ENCODE measurements at places on chromosomes 11 and 22.

GRCh38 chr11:124865902-124866851 lies 945 bp downstream of the ROBO3 start:
- DNase-seq: no peak

- DNase-seq: no peak
Measured at GRCh38 chr22:38088629-38089473, 4.9 kb upstream of the SLC16A8 start.

GRCh38 chr22:39184586-39185577 lies 32.4 kb upstream of the CBX7 start:
- no peak for DNase-seq

- no peak for DNase-seq
Measured at GRCh38 chr22:39318507-39319283, 728 bp downstream of the RPL3 start.

GRCh38 chr11:14449302-14449714 lies 50.3 kb downstream of the COPB1 start:
- DNase-seq: no peak

- DNase-seq: no peak
Measured at GRCh38 chr11:128928400-128928799, 14.3 kb downstream of the TP53AIP1 start.

- DNase-seq: no peak
Measured at GRCh38 chr11:58900479-58901420, 38.5 kb upstream of the GLYATL1 start.

GRCh38 chr22:49583886-49584505 lies 243.7 kb downstream of the BRD1 start:
- no peak for DNase-seq

- no peak for DNase-seq
Measured at GRCh38 chr22:50264104-50264745, 2.7 kb upstream of the MAPK12 start.

DNA sequence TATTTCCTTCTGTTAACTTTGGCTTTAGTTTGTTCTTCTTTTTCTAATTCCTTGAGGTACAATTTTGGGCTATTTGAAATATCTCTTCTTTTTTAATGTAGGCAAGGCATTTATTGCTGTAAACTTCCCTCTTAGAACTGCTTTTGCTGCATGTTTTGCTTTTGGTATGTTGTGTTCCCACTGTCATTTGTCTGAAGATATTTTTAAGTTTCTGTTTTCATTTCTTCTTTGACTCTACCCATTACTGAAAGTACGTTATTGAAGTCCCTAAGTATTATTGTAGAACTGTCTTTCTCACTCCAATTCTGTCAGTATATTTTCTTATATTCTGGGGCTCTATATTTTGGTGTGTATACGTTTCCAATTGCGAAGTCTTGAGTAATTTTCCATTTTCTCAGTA lies 77.9 kb downstream of the KCNQ1OT1 start:
- no peak for DNase-seq

DNA sequence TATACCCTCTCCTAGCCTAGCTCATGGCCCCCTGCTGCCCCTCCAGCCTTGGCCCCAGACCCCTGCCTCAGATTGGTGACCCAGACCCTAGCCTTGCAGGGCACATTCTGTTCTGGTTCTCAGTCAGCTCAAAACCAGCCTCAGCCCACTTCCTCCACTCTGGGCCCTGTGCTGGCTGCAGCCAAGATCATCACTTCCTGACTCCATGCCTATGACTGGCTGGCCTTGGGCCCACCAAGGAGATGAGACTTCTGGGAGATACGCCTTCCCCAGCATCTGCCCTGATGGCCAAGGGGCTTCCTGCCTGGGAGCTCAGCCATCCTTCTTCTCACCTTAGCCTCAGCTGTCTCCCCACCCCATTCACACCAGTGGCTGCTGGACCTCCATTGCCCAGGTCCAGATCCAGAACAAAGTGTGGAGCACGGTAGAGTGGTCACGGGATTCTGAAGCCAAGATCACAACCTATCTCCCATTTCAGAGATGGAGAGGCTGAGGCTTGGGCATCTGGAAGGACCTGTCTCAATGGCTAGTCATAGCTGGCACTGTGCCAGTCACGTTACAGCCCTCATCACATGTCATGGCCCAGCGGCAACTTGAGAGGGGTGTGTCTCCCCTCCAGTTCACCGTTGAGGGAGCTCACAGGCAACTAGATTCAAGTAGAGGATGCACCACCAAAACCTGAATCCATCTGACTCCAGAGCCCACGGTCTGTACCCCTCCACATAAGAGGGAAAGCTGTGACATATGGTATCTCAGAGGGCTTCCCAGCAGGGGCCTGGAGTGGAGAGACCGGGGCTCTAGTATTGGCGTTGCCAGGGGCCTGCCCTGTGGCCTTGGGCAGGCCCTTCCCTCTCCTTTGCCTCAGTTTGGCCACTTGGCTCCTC lies 43.0 kb upstream of the KLHL35 start:
- DNase-seq: no peak

- no peak for DNase-seq
Measured at GRCh38 chr11:86724137-86724536, 51.7 kb upstream of the ME3 start.

DNA sequence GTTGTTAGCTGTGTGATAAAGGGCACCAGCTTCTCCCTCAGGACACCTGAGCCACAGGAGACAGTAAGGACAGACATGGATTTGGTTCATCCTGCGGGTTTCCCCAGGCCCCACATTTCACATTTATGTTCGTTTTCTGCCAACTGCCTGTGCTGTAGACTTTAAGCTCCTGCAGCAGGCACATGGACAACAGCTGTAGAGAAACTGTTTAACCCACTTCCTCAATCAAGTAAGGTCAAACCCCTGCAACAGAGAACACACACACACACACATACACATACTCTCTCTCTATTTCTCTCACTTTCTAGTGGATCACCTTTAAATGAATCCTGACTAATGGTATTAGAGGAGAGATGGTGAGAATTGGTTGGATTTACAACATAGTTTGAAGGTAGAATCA lies 90.7 kb downstream of the C11orf87 start:
- DNase-seq: no peak

DNA sequence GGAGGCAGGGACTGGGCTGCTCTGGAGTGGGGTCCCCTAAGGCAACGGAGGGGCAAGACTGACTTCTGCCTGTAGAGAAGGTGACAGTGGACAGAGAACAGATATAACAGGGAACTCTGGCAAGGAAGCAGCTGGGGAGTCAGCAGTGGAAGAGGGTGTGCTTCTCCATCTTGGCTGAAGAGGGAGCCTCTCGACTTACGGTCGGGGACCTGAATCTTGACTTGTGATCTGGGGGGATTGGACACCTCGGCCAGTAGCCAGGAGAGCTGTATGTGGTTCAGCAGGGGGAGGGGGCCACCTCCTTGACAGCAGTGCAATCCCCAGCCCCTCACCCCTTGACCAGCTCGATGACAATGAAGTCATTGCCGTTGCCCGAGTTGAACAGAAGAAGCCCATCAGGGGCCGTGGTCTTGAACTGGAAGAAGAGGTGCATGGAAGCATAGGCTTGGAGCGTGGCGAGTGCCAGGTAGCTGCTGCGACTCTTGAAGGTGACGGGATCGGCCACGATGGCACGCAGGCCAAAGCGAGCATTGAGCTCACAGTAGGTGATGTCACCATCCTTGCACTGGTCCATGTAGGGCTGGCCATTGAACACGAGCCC lies 60.0 kb downstream of the SLC22A12 start:
- DNase-seq: no peak

- no peak for DNase-seq
Measured at GRCh38 chr22:35852076-35852475, 134.4 kb downstream of the APOL5 start.

DNA sequence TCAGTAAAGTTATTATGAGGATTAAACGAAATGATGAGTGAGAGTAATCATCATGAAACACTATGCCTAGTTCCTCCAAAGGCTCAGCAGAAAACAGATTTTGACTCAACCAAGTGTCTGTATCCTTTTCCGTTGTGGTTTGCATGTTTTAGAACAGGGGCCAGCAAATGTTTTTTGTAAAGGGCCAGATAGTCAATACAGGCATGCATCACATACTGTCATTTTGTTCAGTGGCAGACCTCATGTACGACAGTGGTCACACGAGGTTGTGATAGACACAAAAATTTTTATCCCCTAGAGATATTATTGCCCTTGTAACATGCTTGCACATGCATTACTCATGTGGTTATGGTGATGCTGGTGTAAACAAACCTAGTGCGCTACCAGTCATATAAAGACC lies 81.9 kb upstream of the SLC25A18 start:
- DNase-seq: no peak

- DNase-seq: no peak
Measured at GRCh38 chr11:65316227-65317024, 1.8 kb downstream of the CDC42EP2 start.

DNA sequence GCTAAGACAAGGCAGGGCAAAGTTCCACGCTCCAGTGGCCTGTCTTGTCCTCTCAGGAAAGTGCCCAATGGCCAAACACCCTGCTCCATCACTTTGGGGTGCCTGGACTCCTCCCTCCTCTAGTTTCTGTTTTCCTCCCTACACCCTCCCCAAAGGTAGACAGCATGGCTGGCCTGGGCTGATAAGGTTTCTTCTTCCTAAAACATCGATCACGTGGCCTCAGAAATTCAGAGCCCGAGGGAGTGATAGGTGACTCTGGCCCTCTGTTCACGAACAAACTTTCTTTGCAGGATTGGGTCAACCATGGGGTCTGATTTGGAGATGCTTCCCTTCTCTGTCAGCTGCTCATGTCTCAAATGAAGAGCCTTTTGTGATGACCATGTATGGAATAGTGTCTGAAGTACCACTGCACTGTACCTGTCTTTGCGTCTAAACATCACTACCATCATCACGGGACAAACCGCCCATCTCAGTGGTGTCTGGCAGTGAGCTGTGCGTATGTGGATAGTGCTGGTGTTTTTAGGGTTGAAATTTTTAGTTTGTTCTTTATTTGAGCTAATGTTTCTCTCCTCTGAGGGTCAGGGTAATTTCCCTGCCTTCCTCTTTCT lies 6.1 kb downstream of the MICAL2 start:
- no peak for DNase-seq

GRCh38 chr22:36282328-36282831 lies 29.4 kb downstream of the APOL1 start:
- no peak for DNase-seq

DNA sequence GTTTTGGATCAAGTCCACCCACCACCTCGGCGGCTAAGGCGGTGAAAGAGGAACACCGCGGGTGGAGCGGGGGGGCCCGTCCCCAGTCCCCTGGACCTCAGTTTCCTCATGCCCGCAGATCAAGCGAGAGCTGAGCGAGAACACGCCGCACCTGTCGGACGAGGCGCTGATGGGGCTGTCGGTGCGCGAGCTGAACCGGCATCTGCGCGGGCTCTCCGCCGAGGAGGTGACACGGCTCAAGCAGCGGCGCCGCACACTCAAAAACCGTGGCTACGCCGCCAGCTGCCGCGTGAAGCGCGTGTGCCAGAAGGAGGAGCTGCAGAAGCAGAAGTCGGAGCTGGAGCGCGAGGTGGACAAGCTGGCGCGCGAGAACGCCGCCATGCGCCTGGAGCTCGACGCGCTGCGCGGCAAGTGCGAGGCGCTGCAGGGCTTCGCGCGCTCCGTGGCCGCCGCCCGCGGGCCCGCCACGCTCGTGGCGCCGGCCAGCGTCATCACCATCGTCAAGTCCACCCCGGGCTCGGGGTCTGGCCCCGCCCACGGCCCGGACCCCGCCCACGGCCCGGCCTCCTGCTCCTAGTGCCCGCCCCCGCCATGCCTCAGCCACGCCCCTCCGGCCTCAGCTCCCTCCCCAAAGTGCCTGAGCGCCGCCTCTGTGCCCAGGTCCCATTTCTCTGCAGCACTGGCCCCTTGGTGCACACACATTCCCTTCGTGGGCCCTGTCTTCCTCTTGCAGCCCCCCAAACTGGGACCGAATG lies 12.7 kb downstream of the MAFF start:
- DNase-seq: no peak

DNA sequence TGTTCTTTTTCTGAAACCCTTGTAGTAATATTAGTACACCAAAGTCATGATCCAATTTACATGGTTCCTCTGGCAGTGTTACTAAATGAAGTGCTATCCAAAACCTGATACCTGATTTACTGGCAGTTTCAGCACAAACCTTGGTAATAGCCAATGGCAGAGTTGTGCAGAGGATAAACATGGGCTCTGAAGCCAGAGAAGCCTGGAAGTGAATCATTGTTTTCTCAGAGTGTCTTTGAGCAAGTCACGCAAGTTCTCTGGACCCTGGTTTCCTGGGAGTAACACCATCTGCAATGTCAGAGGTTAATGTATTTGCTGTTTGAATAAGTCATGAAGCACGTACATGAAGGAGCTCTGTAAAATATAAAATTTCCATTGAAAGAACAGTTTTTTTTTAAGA lies 222.3 kb upstream of the NARS2 start:
- DNase-seq: no peak

GRCh38 chr11:66073669-66074068 lies 3.6 kb downstream of the PACS1 start:
- no peak for DNase-seq

DNA sequence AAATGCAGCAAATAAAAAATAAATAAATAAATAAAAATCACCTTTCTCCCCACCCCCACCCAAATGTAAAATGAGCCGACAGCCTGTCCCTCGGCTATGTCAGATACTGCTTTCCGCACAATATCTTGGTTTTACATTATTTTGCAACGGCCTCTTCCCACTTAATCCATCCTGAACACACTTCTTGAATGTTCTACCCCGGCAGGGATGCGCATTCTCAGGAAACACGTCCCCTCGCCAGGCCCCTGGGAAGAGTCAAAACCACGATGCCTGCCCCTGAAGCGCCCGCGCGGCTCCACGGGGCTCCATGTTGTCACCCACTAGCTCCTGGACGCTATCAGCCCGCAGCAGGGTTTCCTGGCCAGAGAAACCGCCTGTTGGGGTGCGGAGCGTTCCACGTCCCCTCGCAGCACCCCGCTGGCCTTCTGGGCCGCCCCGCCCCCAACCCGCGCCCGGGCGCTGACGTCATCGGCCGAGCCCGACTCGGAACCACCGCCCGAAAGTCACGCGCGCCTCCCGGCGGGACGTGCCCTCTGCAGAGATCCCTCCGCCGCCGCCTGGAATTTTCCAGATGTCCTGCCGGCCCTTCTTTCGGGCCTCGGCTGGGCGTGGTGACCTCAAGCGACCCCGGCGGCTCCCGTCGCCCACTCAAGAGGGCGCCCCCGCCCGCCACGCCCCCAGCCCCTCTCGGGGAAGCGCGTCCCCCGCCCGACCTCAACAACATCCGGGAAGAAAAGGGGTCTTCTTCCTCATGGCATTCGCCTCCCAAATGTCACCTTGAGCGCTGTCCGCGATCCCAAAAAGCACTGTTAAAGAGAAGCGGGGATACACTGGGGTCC lies 585 bp upstream of the NEAT1 start:
- peak; percentile 86 for DNase-seq
